Renal cortical epithelial cell (primary cell): ENCODE measurements at places on chromosomes 4 and X.

DNA sequence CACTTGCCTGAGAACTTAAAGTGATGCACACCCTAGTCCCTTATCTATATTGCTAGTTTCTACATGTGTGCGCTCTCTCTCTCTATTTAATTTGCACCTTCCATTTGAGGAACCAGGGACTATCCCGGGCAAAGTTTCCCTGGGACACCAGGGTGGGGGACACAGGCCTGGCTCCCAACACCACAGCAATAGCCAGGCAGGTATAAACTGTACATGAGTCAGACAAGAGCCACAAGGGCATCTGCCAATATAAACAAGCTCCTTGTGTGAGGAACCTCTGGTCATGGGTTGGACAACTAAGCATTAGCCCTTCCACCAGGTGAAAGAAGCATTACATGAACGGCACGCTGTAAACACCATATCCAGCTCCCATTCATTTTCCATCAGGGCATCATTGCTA is 455.5 kb downstream of the STIM2 start:
- peak; percentile 27 for DNase-seq

DNA sequence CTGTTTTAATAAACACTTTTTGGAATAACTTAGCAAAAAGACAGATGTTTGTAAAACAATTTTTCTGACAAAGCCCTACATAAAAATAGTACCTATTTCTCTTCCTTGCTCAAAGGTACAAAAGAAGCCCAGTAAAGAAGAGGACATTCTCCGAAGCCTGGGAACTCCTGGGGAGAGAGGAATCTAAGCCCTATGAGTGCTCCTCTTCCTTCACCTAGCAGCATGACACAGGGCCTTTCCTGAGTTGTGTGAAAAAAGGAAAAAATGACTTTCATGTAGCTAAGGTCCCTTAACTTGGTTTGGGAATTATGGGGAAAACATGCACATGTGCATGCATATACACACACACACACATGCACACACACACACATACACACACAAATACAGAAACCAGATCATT is 586.9 kb downstream of the TMA16 start:
- DNase-seq, result no peak

- DNase-seq, result no peak
Measured at GRCh38 chr4:78169728-78170127, 112.6 kb downstream of the FRAS1 start.

DNA sequence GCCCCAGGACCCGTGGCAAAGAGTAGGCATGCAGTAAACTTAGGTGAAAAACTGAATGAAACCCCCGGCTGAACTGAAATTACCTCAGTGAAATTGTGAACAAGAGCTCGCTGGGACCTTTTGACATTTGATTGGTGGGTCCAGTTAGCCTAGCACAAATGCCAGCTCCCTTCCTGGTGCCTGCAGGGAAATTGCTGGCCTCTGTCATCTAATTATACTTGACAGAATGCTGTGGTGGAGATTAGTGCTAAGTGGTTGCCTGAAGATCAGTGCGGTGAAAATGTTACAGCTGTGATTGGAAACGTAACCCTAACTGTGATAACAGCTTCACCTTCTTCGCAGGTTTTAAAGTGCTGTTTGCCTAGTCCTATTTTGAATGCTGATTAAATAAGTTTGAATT is 43.0 kb downstream of the ADD1 start:
- DNase-seq, result no peak

- no peak for DNase-seq
Measured at GRCh38 chrX:109872021-109872732, 130.7 kb upstream of the TMEM164 start.

DNA sequence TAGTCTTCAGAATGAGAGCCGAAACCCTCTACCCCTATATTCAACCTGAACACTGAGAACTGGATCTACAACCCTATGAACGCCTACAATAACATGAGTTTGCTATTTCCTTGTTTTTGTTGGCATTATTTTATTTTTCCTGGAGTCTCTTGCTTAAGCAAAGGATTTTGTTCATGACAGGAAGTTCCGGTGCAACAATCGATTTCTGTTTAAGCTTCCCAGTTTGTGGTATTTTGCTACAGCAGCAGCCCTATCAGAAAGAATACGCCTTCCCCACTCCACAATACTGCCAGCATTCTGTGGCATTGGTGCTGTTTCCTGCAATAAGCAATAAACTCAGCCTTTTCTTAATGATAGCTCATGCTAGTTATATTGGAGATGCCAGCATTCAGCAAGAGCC is 60.9 kb downstream of the NPY5R start:
- peak; percentile 44 for DNase-seq

GRCh38 chr4:7596918-7597606 is 162.3 kb upstream of the PSAPL1 start:
- DNase-seq, result no peak

GRCh38 chr4:94420356-94420755 is 31.4 kb upstream of the PDLIM5 start:
- DNase-seq, result peak; percentile 9

- no peak for DNase-seq
Measured at GRCh38 chrX:51456814-51457213, 39.6 kb downstream of the NUDT11 start.

GRCh38 chr4:84697615-84698201 is 114.8 kb downstream of the CDS1 start:
- no peak for DNase-seq

- DNase-seq, result no peak
Measured at GRCh38 chrX:4935846-4936245, 1222.4 kb upstream of the PRKX start.

DNA sequence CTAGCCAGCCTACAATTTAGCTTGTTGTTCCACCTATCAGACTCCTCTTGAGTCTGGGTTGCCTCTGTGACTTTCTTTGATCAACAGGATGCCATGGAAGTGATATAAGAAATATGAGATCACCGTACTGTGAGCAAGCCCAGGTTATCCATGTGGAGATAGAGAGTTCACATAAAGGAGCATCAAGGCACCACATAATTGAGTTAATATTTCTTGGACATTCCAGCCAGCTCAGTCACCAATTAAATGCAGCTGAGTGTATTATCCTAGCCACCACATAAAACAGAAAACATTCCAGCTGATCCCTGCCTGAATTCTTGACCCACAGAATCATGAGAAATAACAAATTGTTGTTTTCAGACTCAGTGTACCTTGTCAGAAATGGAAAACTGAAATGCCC is 253.6 kb downstream of the PPP1R2C start:
- DNase-seq, result peak; percentile 93

DNA sequence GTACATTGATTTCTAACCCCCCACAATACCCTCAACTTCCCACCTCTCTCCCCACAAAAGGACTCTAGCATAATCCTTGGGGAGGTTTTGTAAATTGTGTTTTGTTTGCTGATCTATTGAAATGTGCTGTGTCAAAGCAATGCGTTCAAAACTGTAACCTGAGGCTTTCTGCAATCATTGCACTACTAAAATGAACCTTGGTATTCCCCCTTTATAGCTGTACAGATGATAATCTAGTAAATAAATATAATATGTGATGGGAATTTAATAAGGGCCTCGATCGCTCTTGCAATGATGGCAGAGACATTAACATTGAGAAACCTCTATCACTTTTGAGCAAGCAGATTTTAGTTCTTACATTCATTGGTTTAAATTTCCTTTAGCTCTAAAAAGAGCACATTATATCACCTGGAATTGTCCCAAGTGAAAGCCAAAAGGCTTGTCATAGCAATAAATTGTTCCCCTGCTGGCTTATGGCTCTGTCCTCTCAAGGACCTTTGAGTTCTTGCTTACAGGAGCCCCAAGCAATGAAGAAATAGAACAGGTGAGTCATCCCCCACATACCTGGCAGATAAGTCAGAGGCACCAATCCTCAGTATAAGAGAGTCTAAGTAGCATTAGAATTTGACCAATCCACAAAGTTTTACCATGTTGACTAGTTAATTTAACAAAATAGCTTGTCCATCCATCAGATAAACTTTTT is 18.4 kb upstream of the ACE2 start:
- DNase-seq, result peak; percentile 91

DNA sequence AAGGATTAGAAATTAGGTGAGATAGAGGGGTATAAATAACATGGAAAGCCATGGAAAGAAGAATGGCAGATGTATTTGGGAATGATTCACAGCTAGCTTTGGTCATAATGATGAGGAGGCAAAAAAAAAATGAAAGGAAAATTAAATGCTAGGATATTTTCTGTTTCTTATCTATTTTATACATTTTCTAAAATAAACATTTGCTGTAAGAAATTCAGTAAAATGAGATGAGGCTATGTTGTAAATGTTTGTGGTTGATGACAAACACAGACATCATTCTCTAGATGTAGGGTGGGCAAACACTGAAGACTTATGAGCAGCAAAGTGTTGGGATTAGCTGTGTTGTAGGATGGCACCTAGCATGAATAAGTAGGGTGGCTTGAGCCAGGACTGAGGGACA is 407.1 kb downstream of the IL15 start:
- DNase-seq, result peak; percentile 14

DNA sequence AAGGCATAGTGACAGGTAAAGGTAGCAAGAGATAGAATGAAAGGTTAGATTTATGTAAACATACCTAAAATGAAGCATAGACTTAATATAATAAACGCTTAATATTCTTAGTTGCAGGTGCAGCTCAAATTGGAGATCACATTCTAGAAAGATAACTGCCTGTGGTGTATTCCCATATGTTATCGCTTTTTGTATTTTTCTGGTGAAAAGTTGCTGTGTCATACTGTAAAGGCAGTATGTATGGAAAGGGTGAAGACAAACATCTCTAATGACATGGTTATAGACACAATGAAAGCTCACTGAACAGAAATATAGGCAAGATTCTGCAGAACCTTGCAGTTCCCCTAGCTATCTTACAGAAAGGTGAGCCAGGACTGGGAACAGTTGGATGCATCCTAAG is 240.3 kb downstream of the DCLK2 start:
- DNase-seq, result no peak

GRCh38 chr4:1347410-1347864 is 429 bp downstream of the UVSSA start:
- DNase-seq, result peak; percentile 51

GRCh38 chrX:7191681-7192110 is 43.7 kb upstream of the PUDP start:
- no peak for DNase-seq

GRCh38 chr4:111512081-111512783 is 633.0 kb upstream of the FAM241A start:
- peak; percentile 69 for DNase-seq

DNA sequence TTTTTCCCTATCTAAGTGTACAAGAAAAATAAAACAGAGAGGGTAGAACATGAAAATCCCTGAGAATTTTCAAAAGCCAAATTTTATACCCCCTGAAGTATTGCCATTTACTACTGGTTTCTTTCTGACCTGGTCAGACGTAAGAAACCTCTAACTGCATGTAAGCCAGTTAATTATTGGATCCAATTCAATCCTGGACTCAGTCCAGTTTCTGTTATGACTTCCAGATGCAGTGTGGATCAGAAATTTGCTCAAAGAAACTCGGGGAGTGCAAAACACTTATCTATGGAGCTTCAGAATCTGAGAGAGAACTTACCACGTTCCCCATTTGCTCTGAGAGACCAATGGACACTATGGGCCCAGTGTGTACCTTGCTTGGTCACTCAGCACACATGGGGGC is 383.5 kb downstream of the KLHL4 start:
- DNase-seq, result no peak

- peak; percentile 55 for DNase-seq
Measured at GRCh38 chrX:69093960-69094871, 71.0 kb downstream of the PJA1 start.

- no peak for DNase-seq
Measured at GRCh38 chr4:18401425-18401824, 379.9 kb upstream of the LCORL start.

DNA sequence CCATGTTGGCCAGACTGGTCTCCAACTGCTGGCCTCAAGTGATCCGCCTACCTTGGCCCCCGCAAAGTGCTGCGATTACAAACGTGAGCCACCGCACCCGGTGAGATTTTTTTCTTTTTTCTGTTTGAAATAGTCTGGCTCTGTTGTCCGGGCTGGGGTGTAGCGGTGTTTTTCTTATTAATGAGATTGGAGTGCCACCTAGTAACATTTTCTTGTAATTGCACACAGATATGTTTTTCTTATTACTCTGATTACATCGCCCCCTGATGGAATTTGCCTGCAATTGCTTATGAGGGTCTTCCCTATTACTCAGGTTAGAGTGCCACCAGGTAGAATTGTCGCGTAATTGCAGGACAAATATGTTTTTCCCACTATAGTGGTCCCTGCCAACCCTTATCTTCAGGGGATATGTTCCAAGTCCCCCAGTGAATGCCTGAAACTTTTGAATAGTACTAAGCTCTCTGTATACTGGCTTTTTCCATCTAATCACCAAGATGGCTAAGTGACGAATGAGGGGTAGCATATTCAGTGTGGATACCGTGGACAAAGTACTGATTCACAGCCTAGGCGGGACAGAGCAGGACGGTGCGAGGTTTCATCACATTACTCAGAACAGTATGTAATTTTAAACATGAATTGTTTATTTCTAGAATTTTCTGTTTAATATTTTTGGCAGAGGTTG is 8.6 kb upstream of the PDHA1 start:
- no peak for DNase-seq

- DNase-seq, result peak; percentile 85
Measured at GRCh38 chr4:20615486-20616260, 84.6 kb upstream of the PACRGL start.

DNA sequence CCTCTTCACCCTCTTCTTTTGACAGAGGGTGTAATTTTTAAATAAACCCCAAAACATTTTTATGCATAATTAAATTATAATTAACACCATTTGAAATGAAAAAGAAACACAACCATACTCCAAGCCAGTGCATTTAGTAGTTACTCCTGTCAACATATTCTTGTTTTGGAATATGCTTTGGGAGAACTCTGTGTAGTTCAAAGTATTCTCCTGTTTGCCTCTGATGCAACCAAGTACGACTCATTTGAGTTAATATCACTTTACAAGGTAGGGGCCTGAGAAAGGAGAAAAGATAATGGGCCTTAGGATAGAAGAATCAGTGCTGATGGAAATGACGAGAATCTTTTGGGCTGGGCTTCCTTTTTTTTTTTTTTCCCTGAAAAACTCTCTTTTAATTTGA is 2.7 kb downstream of the PTPN13 start:
- no peak for DNase-seq
